ENCODE measurements at places on chromosomes 13 and 19. TPM values are rescaled to one million over a fixed set of nuclear protein-coding genes. Genes with fewer than 3 reads are reported as not detected.

The OR7C1 gene
- total RNA-seq: not detected

The LRRC63 gene
- 0.37 TPM for total RNA-seq

The RNF113B gene
- total RNA-seq: not detected

DNA sequence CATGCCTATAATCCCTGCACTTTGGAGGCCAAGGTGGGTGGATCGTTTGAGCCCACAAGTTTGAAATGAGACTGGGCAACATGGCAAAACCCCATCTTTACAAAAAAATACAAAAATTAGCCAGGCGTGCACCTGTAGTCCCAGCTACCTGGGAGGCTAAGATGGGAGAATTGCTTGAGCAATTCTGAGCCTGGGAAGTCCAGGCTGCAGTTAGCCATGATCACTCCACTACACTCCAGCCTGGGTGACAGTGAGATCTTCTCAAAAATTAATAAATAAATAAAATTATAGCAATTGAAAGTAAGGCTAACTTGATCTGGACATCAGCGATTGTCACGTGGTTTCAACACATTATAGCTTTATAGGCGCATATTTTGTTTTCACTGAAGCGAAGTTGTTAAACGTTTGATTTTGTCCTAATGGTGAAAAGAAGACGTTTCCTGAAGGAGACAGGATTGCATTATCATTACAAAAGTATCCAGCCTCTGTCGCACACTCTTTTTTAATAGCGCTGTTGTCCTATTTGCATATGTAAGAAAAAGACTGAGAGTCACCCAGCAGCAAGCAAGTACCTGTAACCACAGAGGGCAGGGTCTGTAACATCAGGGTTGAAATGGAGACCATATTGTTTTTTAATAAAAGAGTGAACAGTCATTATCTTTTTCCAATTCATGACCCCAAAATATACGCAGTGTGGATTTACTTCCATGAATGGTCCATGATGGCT lies 335.7 kb downstream of the DCT start:
- DNase-seq: no peak

DNA sequence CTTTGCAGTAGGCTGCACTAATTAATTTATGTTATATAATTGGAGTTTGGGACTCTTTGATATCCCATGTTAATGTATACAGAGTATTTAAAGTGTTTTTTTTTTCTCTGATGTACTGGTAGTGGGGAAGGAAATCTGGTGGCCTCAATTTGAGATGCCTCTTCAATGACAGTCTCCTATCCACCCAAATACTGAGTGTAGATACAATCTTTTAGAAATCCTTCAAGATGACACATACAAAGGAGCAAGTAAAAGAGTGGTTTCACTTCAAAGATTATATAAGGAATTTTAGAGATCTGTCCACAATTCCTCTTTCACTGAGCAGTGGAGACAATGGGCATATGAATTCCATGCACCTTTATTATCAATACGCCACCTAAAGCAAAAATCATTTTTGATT lies 15.1 kb downstream of the NALCN start:
- no peak for DNase-seq

Data from neural crest cell (in vitro differentiated cells).